Pancreas (tissue), 10 donors: ENCODE measurements at places on chromosomes 5 and 9. TPM values are rescaled to one million over a fixed set of nuclear protein-coding genes. Genes with fewer than 3 reads are reported as not detected.

The TOR1B gene
- total RNA-seq: 13.9 TPM

- no peaks in the 10 kb centered on the region for H3K27me3 ChIP-seq
- H3K4me1 ChIP-seq: no peaks in the 10 kb centered on the region
- no peak overlapping the region for H3K4me3 ChIP-seq
- no peak for DNase-seq
- no peaks in the 10 kb centered on the region for H3K36me3 ChIP-seq
Observed at GRCh38 chr5:170491479-170491878, 12.3 kb upstream of the KCNIP1 start.

- H3K27me3 ChIP-seq: no peaks in the 10 kb centered on the region
- H3K27ac ChIP-seq: no peak overlapping the region
- H3K4me1 ChIP-seq: no peaks in the 10 kb centered on the region
- no peak overlapping the region for H3K4me3 ChIP-seq
- DNase-seq: no peak
- no peaks in the 10 kb centered on the region for H3K36me3 ChIP-seq
Observed at GRCh38 chr5:161803-162110, 29.5 kb upstream of the LRRC14B start.

GRCh38 chr9:86359151-86359879, 5.1 kb upstream of the TUT7 start:
- H3K36me3 ChIP-seq: no peaks in the 10 kb centered on the region
- DNase-seq: no peak
- H3K27ac ChIP-seq: no peak overlapping the region
- no peaks in the 10 kb centered on the region for H3K27me3 ChIP-seq

DNA sequence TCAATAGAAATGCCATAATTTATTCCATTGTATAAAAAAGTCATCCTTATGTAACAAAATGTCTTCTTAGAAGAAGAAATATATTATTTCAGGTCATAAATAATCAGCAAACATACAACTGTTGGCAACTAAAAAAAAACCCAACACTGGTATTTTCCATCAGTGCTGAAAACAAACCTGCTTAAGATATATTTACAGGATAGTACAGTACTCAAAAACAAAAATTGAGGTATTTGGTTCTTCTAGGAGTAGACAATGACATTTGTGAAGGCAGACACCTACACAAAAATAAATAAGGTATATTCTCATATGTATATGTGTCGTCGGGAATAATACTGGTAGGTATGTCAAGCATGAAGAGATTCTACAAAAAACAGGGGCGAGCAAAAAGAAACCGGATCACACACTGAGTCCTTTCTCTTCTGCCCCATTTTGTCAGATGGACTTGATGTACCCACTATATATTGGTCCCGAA, 2.9 kb downstream of the DUSP1 start:
- H3K27me3 ChIP-seq: no peaks in the 10 kb centered on the region
- DNase-seq: no peak
- H3K27ac ChIP-seq: peak overlapping the region; percentile 100
- H3K4me1 ChIP-seq: peaks cover 47% of the 10 kb centered on the region
- H3K36me3 ChIP-seq: no peaks in the 10 kb centered on the region

DNA sequence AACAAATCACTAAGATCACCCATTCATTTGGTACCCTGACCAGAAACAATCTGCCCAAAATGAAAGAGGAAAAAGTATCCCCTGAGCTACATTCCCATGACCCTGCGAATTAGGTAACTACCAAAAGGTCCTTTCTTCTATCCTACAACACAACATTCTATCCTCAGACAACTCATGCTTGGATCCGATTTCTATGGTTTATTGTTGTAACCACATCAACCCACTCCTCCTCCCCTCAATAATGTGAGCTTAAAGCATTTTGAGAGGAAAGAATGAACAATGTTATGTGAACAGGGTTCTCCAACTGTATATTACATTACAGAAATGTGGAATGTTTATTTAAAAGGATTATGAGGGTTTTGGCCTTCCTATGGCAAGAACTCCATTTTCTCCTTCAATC, 4.0 kb downstream of the SLC35D2 start:
- no peak for DNase-seq
- no peak overlapping the region for H3K27ac ChIP-seq
- H3K27me3 ChIP-seq: no peaks in the 10 kb centered on the region
- H3K36me3 ChIP-seq: no peaks in the 10 kb centered on the region

- DNase-seq: peak; percentile 84
- H3K36me3 ChIP-seq: no peaks in the 10 kb centered on the region
- H3K27me3 ChIP-seq: no peaks in the 10 kb centered on the region
- peak within 1 kb of the TSS; percentile 63 for H3K4me3 ChIP-seq
- H3K4me1 ChIP-seq: no peaks in the 10 kb centered on the region
- H3K27ac ChIP-seq: peak within 1 kb of the TSS; percentile 19
Observed at GRCh38 chr5:157575381-157576020, at the start of gene ADAM19. TSS of gene ADAM19 (minus strand) at chr5:157575775. CDS start at chr5:157575696, 79 bp downstream.

DNA sequence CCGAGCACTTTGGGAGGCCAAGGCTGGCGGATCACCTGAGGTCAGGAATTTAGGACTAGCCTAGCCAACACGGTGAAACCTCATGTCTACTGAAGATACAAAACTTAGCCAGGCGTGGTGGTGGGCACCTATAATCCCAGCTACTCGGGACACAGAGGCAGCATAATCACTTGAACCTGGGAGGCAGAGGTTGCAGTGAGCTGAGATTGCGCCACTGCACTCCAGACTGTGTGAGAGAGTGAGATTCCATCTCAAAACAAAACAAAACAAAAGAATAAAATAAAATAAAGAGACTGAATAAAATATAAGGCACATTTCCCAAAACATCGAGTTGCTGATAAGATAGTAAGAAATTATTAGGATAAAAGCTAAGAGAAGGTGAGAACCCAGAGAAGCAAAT, 32.3 kb upstream of the GLDC start:
- H3K27me3 ChIP-seq: no peaks in the 10 kb centered on the region
- no peak for DNase-seq
- H3K36me3 ChIP-seq: no peaks in the 10 kb centered on the region
- H3K4me3 ChIP-seq: no peak overlapping the region

The KIF12 gene
- 53.3 TPM for total RNA-seq

The PCDHA6 gene
- total RNA-seq: 0.92 TPM

DNA sequence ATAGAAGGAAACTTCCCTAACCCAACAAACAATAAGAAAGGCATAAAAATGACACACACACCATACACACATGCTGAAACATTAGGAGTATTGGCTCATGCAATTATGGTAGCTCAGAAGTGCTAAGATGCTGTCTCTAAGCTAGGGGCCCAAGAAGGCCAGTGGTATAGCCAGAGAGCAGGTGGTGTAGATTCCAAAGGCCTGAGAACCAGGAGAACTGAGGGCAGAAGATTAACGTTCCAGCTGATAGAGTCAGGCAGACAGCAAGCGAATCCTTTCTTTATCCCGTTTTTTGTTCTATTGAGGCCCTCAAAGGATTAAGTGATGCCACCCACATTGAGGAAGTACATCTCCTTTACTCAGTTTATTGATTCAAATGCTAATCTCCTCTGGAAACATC, 262.9 kb downstream of the EPB41L4A start:
- H3K36me3 ChIP-seq: no peaks in the 10 kb centered on the region
- H3K4me1 ChIP-seq: no peaks in the 10 kb centered on the region
- DNase-seq: no peak
- no peak overlapping the region for H3K27ac ChIP-seq
- H3K4me3 ChIP-seq: no peak overlapping the region
- no peaks in the 10 kb centered on the region for H3K27me3 ChIP-seq

The SLC34A3 gene
- not detected for total RNA-seq

DNA sequence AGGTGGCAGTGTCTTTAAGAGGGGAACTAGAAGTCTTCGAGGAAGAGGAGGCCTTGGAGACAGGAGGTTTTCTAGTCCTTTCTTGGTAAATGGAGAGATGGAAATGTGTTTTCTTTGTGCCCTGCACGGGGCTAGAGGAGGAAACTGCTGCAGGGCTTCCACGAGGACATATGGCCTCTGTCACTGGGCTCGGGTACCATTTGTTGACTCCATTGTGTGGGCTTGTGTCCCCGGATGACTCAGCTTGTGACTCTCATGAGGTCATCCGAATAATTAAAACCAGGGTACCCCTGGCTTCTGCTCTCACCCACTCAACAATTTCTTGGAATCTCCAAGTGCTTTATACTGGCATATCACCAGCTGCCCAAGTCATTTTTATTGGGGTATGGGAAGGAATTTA, 261.7 kb downstream of the KIF4B start:
- no peak for DNase-seq
- no peak overlapping the region for H3K27ac ChIP-seq
- no peaks in the 10 kb centered on the region for H3K4me1 ChIP-seq
- H3K27me3 ChIP-seq: no peaks in the 10 kb centered on the region
- H3K36me3 ChIP-seq: no peaks in the 10 kb centered on the region

DNA sequence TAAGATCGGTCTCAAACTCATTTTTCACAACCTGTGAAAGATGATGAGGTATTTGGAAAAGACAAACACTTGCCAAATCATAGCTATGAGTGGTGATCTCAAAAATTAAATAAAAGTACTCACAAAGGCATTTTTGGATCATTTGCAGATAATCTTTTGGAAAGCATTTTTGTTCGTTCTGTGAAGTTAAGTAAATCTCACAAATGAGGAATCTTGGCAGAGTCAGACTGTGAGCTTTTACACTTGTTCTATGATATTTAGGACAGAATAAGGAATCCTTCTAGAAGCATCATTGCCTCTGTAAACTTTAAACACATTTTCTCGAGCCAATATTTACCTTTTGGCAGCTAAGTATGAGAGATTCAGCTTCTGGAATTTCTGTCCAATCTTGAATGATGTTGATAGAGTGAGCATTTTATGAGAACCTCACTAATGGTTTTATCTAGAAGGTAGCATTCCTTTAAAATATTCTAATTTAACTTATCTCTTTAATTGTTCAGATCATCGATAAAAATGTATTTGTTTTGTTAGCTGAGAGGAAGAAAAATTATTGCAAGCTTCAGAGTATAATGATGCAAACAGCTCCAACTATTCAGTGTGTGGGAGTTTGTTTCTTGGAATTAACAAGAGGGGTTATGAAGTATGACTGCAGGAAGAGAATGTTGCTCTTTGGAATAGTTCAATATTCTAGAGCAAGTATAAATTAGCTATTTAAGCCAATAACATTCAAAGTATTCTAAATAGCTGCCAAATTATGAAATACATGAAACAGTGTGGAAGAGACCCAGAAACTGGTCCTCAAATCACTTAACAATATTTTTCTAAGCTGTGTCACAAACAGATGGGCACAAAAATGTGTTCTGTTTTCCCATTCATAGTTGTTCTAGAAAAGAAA, 48.6 kb upstream of the SLCO6A1 start:
- no peak overlapping the region for H3K4me3 ChIP-seq
- no peaks in the 10 kb centered on the region for H3K36me3 ChIP-seq
- no peaks in the 10 kb centered on the region for H3K4me1 ChIP-seq
- no peak overlapping the region for H3K27ac ChIP-seq

The NR4A3 gene
- 2.0 TPM for total RNA-seq

- no peak overlapping the region for H3K27ac ChIP-seq
- no peaks in the 10 kb centered on the region for H3K4me1 ChIP-seq
- no peaks in the 10 kb centered on the region for H3K36me3 ChIP-seq
- no peak overlapping the region for H3K4me3 ChIP-seq
- no peaks in the 10 kb centered on the region for H3K27me3 ChIP-seq
- no peak for DNase-seq
Observed at GRCh38 chr5:34854459-34855174, 15.7 kb downstream of the TTC23L start.

DNA sequence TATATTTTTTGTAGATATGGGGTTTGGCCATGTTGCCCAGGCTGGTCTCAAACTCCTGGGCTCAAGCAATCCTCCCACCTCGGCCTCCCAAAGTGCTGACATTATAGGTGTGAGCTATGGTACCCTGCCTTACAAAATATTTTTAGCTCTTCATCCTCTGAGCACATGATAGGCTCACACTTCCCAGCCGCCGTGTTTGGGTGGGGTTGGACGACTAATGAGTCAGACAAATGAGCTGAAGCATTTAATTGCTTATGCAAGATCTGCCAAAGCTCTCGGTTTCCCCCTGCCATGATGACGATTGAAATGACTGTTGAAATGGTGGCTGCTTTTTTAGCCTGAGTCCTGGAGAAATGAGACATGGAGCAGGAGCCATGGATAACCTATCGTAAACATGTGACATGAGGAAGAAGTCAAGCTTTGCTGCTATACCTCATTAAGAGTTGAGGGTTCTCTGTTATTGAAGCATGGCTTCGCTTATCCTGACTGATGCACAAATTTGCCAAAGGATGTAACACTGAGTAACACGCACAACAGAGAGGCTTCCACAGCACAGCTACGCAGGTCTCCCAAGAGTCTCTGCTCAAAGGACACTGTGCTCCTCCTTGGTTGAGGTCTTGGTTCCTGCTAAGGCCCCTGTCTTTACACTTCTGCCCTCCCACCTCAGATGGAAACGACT, 48.2 kb upstream of the GFPT2 start:
- DNase-seq: no peak
- H3K27ac ChIP-seq: no peak overlapping the region
- H3K4me1 ChIP-seq: no peaks in the 10 kb centered on the region
- H3K4me3 ChIP-seq: no peak overlapping the region
- no peaks in the 10 kb centered on the region for H3K36me3 ChIP-seq

DNA sequence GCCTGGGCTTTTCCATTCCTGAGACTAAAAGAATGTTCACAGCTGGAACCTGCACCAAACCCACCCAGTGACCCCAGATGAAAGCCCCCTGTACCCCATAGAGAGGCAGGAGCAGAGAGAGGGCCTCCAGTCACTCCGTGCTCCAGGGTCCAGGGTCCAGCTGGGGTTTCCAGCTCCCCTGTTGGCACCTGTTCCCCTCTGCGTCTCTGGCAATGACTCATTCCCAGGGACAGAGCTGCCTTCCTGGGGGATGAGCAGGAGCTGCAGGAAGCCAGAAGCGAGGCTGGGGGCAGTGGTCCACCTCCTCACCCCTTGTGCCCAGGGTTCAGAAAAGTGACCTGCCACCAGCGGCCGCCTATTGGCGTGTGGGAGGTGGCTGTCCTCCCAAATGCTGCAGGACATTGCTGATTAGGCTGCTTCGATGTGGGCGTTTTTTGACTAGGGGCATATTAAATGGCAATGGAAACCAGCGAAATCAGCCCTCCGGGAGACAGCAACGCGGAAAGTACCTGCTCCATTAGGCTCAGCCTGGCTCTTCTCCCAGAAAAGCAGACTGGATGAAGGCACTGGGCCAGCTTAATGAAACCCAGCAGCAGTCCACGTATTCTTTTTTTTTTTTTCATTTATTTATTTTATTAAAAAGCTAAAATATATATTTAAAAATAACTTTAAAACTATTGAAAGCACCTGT, 97.4 kb downstream of the DAP start:
- peak; percentile 53 for DNase-seq
- H3K4me1 ChIP-seq: peaks cover 3% of the 10 kb centered on the region
- H3K36me3 ChIP-seq: no peaks in the 10 kb centered on the region
- no peaks in the 10 kb centered on the region for H3K27me3 ChIP-seq

GRCh38 chr9:134989206-134990065, 71.7 kb upstream of the FCN1 start:
- DNase-seq: peak; percentile 5
- no peaks in the 10 kb centered on the region for H3K4me1 ChIP-seq
- H3K36me3 ChIP-seq: no peaks in the 10 kb centered on the region
- no peaks in the 10 kb centered on the region for H3K27me3 ChIP-seq
- no peak overlapping the region for H3K4me3 ChIP-seq
- no peak overlapping the region for H3K27ac ChIP-seq
